ENCODE measurements at places on chromosomes 5 and 9.
A peak's percentile ranks its signal among the peaks of the same experiment; 100 is the strongest.

- DNase-seq, result no peak
Measured at GRCh38 chr5:178058321-178059012, 54.9 kb upstream of the N4BP3 start.

DNA sequence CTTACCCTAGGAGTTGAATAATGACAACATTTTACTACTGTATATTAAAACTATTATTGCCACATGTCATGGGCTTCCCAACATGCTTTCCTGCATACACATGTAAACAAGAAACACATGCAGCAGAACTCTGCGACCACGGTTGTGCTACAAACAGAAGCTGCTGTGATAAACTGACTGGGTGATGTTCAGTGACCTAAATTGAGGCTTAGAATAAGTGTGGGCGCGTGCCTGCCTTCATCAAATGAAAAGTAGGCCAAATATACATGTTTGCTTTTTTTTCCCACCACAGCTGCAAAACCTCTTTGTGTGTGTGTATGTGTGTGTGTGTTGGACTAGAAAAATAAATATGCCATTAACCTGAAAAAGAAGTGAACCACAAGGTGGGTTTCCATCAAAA lies 1202.1 kb downstream of the PTPRD start:
- DNase-seq, result no peak

DNA sequence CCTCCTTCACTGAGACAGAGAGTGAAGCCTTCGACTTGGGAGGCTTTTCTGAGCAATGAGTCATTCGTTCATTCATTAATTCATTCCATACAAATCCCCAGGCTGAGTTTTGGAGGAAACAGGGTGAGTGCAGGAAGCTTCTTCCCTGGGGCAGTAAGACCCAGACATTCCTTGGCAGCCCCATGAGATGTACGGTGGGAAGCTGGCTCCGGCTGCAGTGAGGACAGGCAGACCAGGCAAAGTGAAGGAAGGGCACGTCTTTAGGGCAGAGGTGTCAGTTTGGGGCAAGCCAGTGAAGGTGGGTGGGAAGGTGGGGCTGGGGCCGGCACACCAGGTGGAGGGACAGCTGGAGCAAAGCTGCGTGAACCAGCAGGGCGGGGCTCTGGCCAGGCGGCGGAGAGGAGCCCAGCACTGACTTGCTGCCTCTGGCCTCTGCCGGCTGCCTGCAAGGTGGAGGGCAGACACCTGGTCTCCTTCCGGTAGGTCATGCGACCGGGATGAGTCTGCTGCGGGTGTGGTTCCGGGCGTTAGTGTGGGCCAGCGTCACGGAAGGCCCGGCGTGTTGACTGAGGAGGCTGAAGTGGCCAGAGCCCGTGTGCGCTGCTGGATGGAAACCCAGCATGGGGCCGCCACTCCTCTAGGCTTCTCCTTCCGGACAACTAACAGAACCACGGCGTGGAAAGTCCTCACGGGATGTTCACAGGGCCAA lies 16.6 kb downstream of the OLFM1 start:
- no peak for DNase-seq

- DNase-seq, result no peak
Measured at GRCh38 chr5:157961176-157961575, 102.2 kb upstream of the CLINT1 start.

GRCh38 chr9:69895185-69895584 lies 74.6 kb downstream of the CFAP95 start:
- no peak for DNase-seq

DNA sequence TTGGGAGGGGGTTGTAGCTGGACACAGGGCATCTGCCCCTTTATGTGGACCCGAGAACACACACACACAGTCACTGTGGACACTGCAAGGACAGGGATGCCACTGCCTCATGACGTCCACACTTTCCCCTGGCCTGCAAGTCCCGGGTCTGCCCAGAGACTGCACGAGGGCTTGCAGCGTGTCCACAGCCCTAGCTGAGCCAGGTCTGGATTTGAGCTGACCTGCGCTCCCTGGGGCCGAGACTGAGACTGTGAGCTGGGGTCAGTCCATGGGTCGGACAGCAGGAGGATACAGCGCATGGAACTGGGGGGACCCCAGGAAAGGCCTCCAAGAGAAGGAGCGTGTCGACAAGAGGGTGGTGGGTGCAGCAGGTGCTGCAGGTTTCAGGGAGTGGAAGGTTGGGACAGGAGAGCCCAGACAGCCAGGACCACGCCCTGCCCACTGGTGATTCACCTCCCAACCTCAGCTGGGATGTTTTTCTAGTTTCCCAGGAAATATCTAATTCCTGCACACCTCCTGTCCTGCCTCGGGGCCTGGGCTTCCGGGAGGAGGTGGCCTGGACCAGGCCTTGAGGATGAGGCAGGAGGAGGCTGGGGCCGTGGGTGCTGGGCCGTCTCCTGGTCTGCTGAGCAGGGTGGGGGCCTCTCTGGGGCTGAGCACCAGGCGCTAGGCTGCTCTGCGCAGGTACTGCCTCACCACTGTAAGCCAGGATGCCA lies 806 bp upstream of the RNF224 start:
- DNase-seq, result no peak

GRCh38 chr5:148684528-148684927 lies 30.2 kb upstream of the HTR4 start:
- no peak for DNase-seq

DNA sequence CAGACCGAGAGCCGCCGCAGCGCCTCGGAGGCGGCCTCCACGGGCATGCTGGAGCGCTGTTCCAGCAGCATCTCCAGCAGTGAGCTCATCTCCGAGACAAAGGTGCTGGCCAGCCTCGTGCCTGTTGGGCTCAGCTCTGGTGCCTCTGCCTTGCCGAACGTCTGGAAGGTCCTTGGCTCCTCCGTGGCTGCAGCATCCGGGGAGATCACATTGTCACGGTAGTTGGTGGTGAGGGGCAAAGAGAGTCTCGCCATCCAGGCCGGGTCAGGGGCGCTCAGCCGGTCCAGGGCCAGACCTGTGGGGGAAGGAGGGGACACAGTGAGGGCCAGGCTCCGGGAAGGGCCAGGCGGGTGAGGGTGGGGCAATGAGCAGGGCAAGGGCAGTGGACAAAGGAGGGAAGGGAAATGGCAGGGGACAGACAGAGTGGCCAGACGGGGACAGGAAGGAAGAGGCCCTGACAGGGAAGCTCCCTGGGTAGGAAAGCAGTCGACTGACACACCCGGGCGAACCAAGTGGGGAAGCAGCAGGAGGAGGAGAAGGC lies 12.4 kb downstream of the PCDH12 start:
- DNase-seq, result no peak

- DNase-seq, result peak; percentile 53
Measured at GRCh38 chr9:5767968-5768932, 64.7 kb downstream of the ERMP1 start.

DNA sequence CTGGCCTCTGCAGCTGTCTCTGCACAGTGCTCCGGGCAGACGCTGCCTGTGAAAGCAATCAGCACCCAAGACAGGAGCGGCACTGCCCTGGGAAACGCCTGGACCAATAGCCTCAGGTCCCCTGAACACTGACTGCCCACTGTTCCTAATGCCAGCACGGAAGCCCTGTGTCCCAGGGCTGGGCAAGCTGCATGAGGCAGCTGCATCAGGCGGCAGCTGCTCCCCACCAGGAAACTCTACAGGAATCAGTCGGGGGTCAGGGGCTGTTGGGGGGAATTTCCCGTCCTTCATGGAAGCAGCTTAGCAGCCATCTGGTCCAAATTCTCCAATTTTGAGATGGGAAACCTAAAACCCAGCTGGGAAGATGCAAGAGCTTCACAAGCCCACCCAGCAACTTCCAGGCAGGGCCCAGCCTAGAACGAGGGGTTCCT lies 118.6 kb downstream of the VAV2 start:
- no peak for DNase-seq

- peak; percentile 46 for DNase-seq
Measured at GRCh38 chr5:141524604-141525597, 36.0 kb downstream of the PCDHGC5 start.

GRCh38 chr5:95600557-95600956 lies 19.3 kb upstream of the GPR150 start:
- DNase-seq, result no peak

- DNase-seq, result peak; percentile 77
Measured at GRCh38 chr5:50445296-50445949, 4.3 kb upstream of the EMB start.

DNA sequence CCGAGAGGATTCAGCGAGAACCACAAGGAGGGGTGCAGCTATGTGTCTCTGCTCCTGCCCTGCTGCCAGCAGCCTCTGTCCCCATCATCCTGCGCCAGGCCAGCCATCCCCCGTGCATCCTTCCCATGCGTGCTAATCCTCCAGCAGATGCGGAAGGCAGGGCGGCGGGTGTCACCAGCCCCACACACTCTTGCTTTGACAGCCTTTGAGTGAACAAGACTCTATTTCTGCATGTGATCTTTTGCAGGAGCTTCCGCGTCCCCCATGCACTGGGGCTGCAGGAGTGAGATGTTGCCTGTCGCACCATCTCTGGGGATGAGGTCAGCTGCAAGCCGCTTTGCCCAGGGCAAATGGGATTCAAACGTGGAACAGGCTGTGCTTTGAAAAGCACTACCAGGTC lies 58.0 kb upstream of the OLFM1 start:
- no peak for DNase-seq
